ENCODE measurements at places on chromosomes 1 and 21.

DNA sequence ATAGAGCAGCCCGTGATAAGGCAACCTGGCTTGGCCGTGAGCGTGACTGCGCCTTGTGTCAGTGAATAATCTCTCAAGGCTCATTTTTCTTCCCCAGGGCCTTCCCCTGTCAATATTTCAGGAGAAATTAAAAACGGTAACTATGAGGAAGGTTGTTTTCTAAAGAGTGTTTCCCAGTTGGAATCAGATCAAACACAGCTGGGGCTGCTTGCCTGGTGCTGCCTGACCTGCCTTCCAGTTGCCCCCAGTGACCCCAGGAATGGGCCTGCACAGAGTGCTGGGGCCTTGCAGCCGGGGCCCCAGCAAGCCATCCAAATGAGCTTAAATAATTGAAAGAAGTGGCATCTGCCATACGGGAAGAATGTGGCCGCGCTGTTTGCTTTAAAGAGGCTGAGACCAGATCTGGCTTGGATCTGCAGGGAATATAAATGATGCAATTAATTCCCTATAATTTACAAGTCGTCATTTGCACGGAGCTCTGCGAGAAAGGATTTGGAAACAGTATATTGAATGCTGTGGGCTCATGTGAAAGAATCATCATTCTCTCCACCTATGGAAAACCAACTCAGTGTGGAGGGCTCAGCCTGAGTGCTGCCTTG lies 203.9 kb downstream of the C1orf94 start:
- no peak for DNase-seq

- DNase-seq, result no peak
These were observed 35.4 kb upstream of the FGGY start for GRCh38 chr1:59261537-59261936.

- DNase-seq, result no peak
These were observed 82.3 kb downstream of the CYYR1 start for GRCh38 chr21:26490771-26491170.

DNA sequence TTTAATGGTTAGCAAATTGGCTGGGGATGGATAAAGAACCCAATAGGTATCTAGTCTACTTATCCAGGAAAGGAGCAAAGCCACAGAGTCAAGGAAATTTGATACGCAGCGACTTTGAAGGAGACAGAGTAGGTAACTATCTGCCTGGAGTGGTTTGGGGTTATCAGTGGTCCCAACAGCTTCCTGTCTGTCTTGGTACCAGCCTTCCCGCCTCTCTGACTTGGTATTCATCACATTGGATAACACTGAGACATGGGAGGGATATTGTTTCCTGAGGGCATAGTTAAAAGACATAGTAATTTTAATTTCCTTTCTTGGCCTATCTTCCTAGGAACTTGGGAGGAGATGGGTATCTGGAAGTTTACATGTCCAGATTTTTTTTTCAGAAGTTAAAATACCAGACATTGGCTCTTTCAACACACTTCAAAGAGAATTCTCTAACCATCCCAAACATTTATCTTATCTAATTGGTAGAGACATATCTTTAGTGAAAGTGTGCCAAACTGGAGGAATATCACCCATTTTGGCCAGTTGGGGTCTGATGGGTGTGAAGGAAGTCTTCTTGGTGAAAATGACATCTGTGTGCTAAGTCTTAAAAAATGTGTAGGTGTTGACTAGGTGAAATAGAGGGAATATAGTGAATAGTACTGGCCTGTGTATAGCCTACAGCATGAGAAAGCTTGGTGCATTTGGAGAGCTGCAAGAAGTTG lies 65.0 kb downstream of the RGS5 start:
- no peak for DNase-seq

- no peak for DNase-seq
These were observed 301.7 kb upstream of the KAZN start for GRCh38 chr1:14296795-14297194.
